Type B pancreatic cell (in vitro differentiated cells): ENCODE measurements at places on chromosomes 1 and 21.

GRCh38 chr1:219373616-219373935 lies 199.9 kb downstream of the LYPLAL1 start:
- DNase-seq: no peak

- DNase-seq: no peak
Observed at GRCh38 chr1:87330885-87331364, 2.2 kb downstream of the LMO4 start.

DNA sequence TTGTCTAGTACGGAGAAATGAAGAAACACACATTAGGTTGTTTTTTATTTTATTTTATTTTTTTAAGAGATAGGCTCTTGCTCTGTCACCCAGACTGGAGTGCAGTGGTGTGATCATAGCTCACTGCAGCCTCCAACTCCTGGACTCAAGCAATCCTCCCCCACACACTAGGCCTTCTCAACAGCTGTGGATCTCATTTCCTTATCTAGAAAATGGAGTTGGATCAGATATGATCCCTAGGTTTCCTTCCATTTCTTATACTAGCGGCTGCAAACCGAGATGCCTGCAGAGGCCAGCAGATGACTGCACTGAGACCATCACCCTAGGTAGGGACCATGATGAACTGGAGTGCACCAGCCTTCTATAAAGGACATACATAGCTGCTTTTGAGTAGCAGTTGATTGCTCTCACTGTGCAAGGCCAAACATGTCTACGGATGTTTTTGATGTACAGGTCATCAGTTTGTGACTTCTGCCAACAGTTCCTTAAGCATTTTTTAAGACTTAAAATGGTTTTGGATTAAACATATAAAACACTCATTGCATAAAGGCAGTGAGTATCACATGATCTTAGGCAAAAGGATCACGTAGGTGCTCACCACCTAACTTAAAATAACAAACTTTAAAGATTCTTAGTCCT lies 11.4 kb upstream of the KLHL12 start:
- no peak for DNase-seq

DNA sequence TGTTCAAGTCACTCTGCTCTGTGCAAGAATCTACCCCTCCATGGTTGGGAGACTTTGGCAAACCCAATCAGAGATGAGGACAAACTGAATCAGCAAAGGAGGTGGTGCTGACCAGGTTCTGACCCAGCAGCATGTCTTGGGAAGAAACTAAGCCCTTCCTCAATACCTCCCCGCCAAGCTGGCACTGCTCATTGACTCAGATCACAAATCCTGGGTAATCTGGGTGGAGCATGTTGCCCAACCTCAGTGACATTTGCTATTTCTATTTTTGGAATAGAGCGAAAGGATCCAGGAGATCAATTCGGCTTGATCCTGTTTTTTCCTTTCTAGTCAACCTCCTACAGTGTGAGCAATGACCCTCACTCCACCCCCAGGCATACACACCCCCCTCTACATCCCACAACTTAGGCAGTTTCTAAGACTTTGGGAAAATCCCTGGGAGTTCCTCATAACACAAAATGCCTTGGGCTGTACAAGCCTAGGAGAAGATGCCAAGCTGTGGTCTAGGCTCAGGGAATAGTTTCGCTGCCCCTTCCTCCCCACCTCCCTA lies 166.8 kb upstream of the KCNJ6 start:
- DNase-seq: no peak

- no peak for DNase-seq
Observed at GRCh38 chr1:209190591-209191261, 392.8 kb upstream of the CAMK1G start.

GRCh38 chr1:53047737-53048736 lies 14.0 kb upstream of the PODN start:
- DNase-seq: no peak

DNA sequence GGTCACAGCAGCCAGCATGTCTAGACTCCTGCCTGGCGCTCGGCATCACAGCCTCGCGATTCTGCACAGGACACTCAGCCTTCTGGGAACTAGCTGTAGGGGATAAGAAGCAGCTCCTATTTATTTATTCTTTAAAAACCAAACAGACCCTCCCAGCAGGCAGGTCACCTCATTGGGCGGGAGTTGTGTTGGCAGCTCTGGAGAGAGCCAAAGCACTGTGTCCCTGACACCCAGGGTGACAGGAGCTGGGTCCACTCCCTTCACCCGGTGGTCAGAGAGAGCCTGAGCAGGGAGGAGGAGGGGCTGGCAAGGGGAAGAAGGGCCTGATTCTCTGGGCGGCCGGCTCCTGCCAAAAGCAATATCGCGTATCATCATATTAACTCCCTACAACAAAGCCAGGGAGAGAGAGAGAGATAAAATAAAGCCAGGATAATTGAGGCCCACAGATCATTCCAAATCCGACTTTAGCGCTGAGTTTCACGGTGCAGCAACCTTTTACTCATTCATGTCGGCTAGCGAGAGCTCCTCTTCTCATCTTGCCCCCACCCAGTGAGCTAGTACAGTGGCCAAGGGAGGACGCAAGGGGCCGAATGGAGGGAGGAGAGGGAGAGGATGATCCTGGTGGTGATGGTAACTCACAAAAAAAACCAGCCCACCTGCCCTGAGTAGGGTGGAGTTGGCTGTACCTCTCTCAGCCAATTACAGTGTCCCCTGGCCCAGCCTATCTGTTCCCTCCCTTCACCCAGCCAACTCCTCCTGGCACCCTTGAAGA lies 79.8 kb upstream of the IFFO2 start:
- no peak for DNase-seq

GRCh38 chr1:13792419-13792818 lies 92.4 kb downstream of the PRDM2 start:
- no peak for DNase-seq

DNA sequence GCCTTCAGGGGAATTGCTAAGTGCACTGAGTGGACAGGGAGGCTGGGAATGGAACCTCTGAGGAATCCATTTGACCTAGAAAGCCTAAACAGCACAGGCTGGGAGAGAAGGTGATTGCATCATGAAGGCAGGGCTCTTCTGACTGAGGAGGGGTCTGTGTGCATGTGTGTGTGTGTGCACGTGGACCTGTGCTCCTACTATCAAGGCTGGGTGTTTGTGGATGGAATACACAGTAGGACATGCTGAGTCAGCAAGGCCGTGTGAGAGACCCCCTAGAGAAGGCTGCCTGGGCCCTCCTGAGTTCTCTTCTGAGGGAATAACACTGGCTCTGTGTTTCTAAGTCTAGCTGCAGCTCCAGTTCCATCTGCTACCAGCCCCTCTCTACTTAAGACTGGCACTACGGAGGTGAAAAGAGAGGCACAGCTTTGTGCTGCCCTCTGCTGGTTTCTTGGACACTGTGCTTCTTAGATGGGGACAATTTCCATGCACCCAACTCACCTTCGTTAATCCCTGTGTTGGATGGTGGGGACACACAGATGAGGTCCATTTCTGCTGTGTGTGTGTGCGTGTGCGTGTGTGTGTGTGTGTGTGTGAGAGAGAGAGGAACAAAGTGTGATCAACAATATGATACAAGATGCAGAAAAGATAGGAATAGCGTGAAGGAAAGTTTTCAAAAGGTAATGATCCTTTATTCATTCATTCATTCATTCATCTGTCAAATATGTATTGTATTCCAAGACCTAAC lies 6.2 kb upstream of the EFCAB14 start:
- DNase-seq: no peak

DNA sequence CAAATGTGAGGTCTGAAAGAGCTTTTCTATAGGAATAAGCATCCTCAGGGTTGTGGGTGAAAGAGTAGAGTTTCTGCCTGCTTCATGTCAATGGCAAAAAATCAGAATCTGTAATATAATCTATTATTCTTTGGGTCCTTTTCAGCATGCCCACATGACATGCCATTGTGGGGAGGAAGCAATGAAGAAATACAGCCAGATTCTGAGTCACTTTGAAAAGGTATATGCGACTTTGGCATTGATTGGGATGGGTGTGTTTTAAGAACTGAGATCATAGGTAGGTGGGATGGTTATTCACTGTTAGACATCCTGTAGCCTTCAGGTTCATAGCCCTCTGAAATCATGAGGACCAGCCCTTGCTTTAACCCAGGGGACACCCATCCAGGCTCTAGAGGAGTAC lies 1.8 kb downstream of the IL20 start:
- DNase-seq: no peak

GRCh38 chr1:234745844-234746797 lies 136.1 kb upstream of the IRF2BP2 start:
- no peak for DNase-seq

- DNase-seq: no peak
Observed at GRCh38 chr1:222642468-222642867, 24.6 kb downstream of the MIA3 start.

GRCh38 chr1:83499998-83500397 lies 498.9 kb downstream of the TTLL7 start:
- no peak for DNase-seq

GRCh38 chr1:182702826-182703524 lies 18.6 kb upstream of the RGS8 start:
- DNase-seq: no peak

DNA sequence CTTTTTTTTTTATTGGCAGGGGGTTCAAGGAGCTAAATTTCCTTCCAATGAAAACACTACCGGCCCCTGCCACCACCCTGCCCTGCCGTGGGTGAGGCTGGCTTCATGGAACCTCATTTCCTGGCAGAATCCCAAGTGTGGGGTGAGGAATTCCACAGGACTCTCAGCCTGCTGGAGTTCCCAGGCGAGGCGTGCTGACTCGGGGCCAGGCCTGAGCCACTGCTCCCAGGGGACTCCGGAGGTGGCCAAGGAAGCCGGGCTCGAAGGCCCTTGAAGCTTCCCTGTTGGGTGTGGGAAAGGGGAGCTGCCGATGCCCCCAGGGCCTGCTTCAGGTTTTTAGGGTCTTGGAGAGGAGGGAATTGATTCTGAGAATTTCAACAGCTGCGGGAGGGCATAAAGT lies 95.3 kb upstream of the ACTRT2 start:
- DNase-seq: no peak

- DNase-seq: no peak
Observed at GRCh38 chr21:36859744-36860501, 106.5 kb downstream of the HLCS start.
